ENCODE measurements at places on chromosomes 5 and 9.

GRCh38 chr5:178993236-178993765 lies 1.8 kb downstream of the GRM6 start:
- no peak for DNase-seq

DNA sequence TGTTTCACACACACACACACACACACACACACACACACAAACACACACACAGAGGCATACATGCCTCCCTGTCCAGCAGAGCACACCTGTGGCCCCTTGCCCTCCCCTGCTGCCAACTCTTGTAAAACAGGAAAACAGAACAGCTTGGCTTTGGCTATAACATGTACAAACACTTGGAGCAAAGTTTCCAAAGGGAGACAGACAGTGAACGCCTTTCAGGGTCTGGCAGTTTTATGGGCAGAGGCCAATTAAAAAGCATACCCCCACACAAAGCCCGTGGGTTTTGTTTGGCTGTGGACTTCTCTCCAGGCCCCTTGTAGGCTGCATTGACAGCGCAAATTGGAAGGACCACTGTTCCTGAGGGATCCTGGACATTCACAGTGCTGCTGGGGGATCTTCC lies 265.6 kb downstream of the PAPPA start:
- DNase-seq: no peak

DNA sequence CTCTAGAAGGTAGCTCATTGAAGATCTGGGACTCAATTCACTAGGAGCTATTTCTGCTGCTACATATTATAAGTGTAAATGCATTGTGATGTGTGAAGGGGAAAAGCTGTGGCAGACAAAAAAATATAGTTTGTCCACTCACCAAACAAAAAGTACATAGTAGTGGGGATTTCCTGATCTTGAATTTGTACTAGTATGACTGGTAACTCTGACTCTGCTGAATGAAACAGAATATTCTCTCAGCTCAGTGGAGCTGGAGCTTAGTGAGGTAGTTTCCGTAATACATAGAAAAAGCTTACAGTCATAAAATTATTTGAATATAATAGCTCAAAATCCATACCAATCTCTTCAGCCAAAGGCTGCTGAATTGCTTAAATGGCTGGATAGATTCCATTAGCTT lies 455.6 kb upstream of the CD180 start:
- no peak for DNase-seq

DNA sequence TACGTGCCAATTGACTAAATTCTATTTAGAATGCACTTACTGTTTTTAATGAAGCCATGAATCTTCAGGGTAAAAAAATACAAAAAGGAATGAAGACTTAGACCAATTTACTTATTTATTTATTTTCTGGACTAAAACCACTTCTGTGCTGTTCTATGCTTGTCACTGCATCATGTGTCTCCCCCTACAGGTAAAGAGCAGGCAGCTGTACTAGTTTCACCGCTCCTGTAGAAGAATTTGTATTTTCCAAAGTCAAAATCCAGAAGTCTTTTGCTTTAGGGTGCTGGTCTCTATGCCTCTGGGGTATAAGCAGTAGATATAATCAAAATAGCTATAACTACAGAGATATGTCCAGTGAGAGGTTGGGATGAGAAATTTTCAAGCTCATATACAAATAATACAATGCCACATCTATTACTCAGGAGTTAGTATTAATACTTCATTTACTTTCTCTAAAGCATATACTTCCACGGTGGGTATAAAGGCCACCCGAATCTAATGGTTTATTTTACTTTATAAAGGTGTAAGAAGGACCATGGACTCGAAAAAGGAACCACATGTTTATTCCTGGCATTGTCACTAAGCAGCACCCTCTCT lies 591.5 kb downstream of the RAB3C start:
- no peak for DNase-seq

DNA sequence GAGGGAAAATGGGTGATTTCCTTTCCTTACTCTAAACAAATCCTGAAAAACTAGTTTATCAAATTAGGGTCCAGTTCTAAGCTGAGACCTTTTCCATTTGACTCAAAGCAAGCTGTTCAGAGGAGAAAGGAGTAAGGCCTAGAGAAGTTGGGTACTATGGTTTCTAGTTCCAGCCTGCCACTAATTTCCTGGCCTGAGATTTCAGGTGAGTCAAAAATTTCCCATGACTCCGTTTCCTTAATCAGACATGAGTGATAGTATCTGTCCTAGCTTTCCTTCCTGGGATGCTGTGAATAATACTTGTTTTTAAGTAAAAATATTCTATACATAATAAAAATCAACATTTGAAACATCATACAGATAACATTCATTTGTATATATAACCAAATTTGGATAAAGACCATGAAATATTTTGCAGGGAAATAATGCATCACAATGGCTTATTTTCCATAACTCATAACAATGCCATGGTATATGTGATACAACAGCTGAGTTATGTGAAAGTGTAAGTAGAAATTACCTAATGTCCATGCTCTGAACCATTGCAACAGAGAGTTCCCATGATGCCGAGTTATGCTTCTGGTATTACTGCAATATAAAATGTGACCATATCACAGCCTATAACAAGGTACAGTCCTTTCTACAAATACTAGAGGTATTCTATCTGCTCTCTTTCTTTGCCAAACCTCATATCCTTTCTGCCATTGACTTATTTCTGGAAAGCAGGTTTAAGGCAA lies 142.7 kb downstream of the MLLT3 start:
- no peak for DNase-seq

DNA sequence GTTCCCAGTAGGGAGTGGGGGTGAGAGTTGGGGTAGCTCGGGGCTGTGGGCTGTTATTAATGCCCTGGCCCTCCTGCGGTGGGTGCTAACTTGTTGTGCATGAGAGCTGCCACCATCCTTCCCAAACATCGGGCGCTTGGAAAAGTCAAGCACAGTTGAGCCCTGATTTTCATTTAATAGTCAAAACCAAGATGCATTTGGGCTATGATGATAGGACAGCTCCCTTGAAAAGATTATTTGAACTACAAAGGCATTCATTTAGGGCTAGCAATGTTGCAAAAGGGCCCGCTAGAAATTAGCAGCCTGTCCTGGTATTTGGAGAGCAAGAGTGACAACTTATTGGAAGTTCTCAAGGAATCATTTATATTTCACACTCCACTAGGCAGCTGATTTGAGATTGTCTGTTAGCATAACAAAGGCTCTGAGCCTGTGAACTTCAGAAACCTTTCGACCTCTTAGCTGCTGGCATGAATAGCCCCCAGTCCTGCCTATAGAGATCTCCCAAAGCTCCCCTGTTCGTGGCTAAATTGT lies 128.2 kb upstream of the TMEM161B start:
- DNase-seq: no peak

- no peak for DNase-seq
Observed at GRCh38 chr5:10854506-10855277, 93.7 kb upstream of the DAP start.

DNA sequence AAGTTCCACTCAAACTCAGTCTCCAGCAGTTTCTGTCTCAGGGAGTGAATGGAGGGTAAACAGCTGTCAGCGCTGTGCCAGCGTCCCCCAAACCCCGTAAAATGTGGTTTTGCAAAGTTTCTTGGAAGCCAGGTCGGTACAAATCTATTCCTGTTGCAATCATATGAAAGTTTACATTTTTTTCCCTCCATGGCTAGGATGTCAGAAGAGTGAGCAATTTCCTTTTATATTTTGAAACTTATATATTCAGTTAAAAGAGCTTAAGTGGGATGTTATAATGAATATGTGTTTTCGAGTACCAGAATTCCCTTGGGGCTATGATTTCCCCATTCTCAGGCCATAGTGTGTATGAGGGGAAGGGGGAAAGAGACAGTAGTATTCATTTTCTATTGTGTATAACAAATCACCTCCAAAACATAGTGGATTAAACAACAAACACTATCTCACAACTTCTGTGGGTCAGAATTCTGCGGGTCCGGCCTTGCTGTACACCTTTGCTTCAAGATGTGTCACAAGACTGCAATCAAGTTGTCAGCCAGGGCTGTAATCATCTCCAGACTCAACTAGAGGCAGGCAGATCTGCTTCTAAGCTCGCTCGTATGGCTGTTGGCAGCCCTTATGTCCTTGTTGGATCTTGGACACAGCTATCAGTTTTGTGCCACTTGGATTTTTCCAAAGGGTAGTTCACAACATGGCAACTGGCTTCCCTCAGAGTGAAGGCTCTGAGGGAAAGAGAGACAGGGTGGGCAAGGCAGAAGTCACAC lies 107.4 kb downstream of the SNX18 start:
- DNase-seq: peak; percentile 55

- DNase-seq: peak; percentile 98
Observed at GRCh38 chr5:167945542-167946384, 345.7 kb upstream of the WWC1 start.

- DNase-seq: no peak
Observed at GRCh38 chr5:74183041-74183440, 457.5 kb downstream of the ENC1 start.

- no peak for DNase-seq
Observed at GRCh38 chr9:3498691-3499090, 27.1 kb downstream of the RFX3 start.

DNA sequence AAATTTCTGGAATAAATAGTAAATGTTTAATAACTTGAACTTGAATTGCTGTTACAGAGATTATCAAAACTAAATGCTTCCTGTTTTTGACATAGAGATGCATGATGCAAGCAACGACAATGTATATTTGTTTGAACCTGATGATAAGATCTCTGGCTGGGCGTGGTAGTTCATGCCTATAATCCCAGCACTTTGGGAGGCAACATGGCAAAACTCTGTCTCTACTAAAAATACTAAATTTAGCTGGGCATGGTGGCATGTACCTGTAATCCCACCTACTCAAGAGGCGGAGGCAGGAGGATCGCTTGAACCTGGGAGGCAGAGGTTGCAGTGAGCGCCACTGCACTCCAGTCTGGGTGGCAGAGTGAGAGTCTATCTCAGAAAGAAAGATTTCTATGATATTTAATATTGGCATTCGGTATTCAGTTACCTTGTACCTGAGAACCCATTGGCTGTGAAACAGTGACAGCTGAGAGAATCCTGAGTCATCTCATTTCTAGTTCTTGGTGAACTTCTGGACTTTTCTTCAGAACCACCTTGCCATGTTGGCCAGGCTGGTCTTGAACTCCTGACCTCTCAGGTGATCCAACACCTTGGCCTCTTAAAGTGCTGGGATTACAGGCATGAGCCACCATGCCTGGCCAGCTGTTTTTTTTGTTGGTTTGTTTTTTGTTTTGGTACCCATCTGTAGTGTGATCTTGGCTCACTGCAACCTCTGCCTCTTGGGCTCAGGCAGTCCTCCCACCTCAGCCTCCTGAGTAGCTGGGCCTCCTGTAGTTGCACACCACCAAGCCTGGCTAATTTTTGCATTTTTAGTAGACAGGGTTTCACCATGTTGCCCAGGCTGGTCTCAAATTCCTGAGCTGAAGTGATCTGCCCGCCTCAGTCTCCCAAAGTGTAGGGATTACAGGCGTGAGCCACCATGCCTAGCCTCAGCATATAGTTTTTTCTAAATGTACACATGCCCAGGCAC lies 10.0 kb upstream of the FGF18 start:
- no peak for DNase-seq

All from HS-5 (cell line).